ENCODE measurements at places on chromosomes 13 and 19. TPM values are rescaled to one million over a fixed set of nuclear protein-coding genes. Genes with fewer than 3 reads are reported as not detected.

GAPDHS gene
- total RNA-seq: not detected

UBE2L5 gene
- not detected for total RNA-seq

ZNF442 gene
- total RNA-seq: 0.95 TPM

DNA sequence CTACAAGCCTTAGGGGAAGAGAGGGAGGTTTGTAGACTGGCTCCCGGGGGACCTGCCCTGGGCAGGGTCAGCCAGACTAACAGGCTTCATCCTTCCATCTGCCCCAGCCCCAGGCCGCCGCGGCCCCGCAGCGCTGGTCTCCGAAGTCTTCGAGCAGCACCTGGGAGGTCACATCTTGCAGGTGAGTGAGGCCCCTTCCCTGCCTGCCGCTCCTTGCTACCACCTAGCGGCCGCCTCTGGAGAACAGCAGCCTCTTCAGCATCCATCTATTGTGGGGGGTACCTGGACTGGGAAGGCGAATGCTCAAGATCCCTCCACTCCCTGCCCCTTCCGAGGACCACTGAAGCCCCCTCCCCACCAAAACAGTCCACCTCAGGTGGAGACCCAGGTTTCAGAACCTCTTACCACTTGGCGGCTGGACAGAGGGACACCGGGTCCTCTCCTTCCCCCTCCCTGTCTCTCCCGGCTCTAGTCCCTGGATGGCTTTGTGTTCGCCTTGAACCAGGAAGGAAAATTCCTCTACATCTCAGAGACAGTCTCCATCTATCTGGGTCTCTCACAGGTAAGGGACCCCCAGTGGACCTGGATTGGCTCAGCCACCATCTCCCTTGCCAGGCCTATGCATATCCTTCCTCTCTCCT is 12.7 kb downstream of the NPAS1 start:
- no peaks in the 10 kb centered on the region for H3K36me3 ChIP-seq
- peaks cover 12% of the 10 kb centered on the region for H3K4me1 ChIP-seq
- no peak for DNase-seq
- H3K27ac ChIP-seq: no peak overlapping the region
- H3K4me3 ChIP-seq: no peak overlapping the region

DNA sequence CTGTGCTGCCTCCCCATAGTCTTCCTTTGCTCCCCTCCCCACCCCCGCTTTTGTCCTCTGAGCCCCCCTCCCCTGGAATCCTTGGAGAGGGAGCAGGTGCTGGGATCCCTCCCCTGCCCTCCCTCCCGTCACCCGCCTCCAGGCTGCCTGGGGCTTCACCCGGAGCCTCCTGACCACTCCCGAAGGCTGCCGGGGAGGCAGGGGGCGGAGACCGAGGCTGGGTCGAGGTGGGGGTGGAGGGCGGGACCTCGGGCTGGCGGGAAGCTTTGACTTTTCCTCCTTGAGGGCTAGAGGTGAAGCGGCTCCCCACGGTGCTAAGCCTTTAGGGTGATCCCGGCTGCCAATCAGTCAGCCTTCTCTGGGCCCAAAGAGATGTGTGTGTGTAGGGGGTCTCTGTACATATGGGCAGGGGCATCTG is 1.5 kb downstream of the KMT5C start:
- H3K36me3 ChIP-seq: no peaks in the 10 kb centered on the region
- H3K4me3 ChIP-seq: peak overlapping the region; percentile 69
- peaks cover 4% of the 10 kb centered on the region for H3K27me3 ChIP-seq
- no peak overlapping the region for H3K27ac ChIP-seq
- DNase-seq: peak; percentile 23
- H3K4me1 ChIP-seq: peaks cover 25% of the 10 kb centered on the region

- H3K27me3 ChIP-seq: no peaks in the 10 kb centered on the region
- DNase-seq: no peak
Observed at GRCh38 chr19:12773571-12773970, 1.8 kb downstream of the HOOK2 start.

- no peaks in the 10 kb centered on the region for H3K4me1 ChIP-seq
- no peak overlapping the region for H3K4me3 ChIP-seq
- H3K36me3 ChIP-seq: no peaks in the 10 kb centered on the region
- DNase-seq: no peak
Observed at GRCh38 chr13:56189439-56189838, 951.3 kb upstream of the PRR20A start.

- peaks cover 22% of the 10 kb centered on the region for H3K4me1 ChIP-seq
- DNase-seq: peak; percentile 98
- peak overlapping the region; percentile 79 for H3K27ac ChIP-seq
- no peaks in the 10 kb centered on the region for H3K27me3 ChIP-seq
- no peak overlapping the region for H3K4me3 ChIP-seq
- H3K36me3 ChIP-seq: no peaks in the 10 kb centered on the region
Observed at GRCh38 chr13:30142486-30143211, 164.7 kb downstream of the KATNAL1 start.

DNA sequence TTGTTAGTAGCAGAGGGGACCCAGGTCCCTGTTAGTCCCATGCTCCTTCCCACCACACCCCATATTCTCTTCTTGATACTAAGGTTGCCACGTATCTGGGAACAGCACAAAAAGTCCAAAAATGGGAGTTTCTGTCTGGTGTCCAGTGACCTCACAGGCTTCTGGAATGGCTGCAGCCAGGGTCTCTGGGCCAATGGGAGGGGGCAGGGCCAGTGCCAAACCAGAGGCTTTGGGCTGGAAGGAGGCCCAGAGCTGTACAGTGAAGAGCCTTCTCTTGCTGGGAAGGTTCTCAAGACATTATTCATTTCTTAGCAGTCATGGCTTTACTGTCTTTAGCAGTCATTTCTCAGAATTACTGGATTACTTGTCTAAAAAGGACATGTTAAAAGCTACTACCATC is 119.2 kb downstream of the FRY start:
- peak; percentile 85 for DNase-seq
- H3K4me3 ChIP-seq: no peak overlapping the region
- H3K4me1 ChIP-seq: no peaks in the 10 kb centered on the region
- H3K36me3 ChIP-seq: no peaks in the 10 kb centered on the region
- H3K27me3 ChIP-seq: no peaks in the 10 kb centered on the region

All from astrocyte (in vitro differentiated cells and primary cell).